Neural crest cell (in vitro differentiated cells): ENCODE measurements at places on chromosomes 1 and 21.

- DNase-seq = no peak
These were observed 131.7 kb downstream of the HHIPL2 start for GRCh38 chr1:222416001-222416791.

DNA sequence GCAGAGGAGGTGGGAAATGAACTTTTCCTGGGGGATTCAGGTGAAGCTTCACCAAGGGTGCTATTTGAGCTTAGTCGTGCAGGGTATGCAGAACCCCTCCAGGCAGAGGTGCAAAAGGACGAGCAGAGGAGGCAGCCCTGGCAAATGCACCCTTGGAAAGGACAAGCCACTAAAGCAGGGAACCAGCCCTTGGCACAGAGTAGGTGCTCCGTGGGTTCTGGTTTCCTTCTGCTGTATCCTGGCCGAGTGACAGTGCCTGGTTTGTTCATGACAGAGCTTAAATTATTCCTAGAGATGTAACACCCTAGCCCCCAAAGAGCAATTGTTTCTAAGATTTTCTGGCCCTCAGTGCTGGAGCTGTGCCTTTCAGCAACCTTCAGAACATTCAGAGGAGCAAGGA lies 73.4 kb upstream of the SYT6 start:
- no peak for DNase-seq

DNA sequence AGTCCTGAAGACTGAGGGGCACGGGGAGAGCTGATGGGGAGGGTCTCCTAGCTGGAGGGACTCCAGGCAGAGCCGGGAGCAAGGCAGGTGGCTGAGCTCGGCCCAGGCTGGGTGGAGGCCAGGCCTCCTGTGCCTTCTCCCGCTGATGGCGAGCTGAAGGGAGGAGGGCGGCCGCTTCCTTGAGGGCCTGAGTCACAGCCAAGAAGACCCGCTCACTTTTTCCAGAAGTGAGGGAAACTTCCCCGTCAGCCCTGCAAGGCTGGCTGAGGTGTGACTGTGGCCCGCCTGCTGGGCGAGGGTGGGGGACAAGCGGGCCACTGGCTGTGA lies 1.7 kb upstream of the VWA1 start:
- DNase-seq = peak; percentile 43

GRCh38 chr1:226915672-226915995 lies 24.5 kb upstream of the COQ8A start:
- DNase-seq = no peak

- DNase-seq = no peak
These were observed 208.0 kb upstream of the DEPDC1 start for GRCh38 chr1:68704800-68705443.
